Cardiac muscle cell (in vitro differentiated cells and primary cell): ENCODE measurements at places on chromosomes 6 and 20.
A peak's percentile ranks its signal among the peaks of the same experiment; 100 is the strongest.

- no peaks in the 10 kb centered on the region for H3K27me3 ChIP-seq
- no peaks in the 10 kb centered on the region for H3K4me1 ChIP-seq
- H3K27ac ChIP-seq = no peak overlapping the region
- no peak for DNase-seq
- no peak overlapping the region for H3K4me3 ChIP-seq
Observed at GRCh38 chr6:142721215-142721920, 223.6 kb downstream of the HIVEP2 start.

- DNase-seq = no peak
- H3K27ac ChIP-seq = no peak overlapping the region
- no peaks in the 10 kb centered on the region for H3K36me3 ChIP-seq
Observed at GRCh38 chr6:68473433-68474210, 161.5 kb upstream of the ADGRB3 start.

DNA sequence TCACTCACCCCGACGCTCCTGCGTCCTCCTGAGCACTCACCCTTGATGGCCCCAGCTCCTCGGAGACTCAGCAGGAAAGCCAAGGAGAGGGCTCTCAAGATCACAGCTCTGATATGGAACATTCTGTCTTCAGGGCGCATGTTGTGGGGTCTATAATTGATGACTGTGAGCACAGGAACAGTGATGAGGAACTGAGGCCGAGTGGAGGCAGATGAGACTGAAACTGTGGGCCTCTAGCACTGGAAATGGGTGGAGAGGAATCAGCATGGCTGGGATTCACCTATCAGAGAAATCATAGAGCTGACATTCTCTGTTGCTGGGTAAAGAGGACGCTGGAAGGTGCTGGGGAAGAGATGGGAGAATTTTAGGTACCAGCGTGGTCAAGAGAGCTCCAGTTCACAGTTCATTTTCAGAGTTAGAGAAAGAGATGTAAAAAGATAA, at the start of gene HLA-DPA1:
Gene HLA-DPA1 (minus strand): TSS at position 219 of the 441 bp plus-strand sequence.
- H3K4me3 ChIP-seq = no peak within 1 kb of the TSS
- no peaks in the 10 kb centered on the region for H3K27me3 ChIP-seq
- no peaks in the 10 kb centered on the region for H3K36me3 ChIP-seq
- H3K4me1 ChIP-seq = peaks cover 6% of the 10 kb centered on the region
- no peak within 1 kb of the TSS for H3K27ac ChIP-seq
- peak; percentile 15 for DNase-seq

- no peak overlapping the region for H3K27ac ChIP-seq
- H3K36me3 ChIP-seq = no peaks in the 10 kb centered on the region
- no peak overlapping the region for H3K4me3 ChIP-seq
- no peak for DNase-seq
Observed at GRCh38 chr6:143264986-143265764, 185.3 kb downstream of the ADAT2 start.
